ENCODE measurements at places on chromosomes 7 and 10. TPM values are rescaled to one million over a fixed set of nuclear protein-coding genes. Genes with fewer than 3 reads are reported as not detected.

- H3K27me3 ChIP-seq = no peaks in the 10 kb centered on the region
- DNase-seq = no peak
- H3K4me3 ChIP-seq = no peak overlapping the region
- H3K4me1 ChIP-seq = no peaks in the 10 kb centered on the region
Observed at GRCh38 chr7:155881471-155882350, 69.4 kb upstream of the SHH start.

- no peak overlapping the region for H3K4me3 ChIP-seq
- no peak overlapping the region for H3K27ac ChIP-seq
- DNase-seq = no peak
- H3K4me1 ChIP-seq = no peaks in the 10 kb centered on the region
- H3K27me3 ChIP-seq = no peaks in the 10 kb centered on the region
- no peaks in the 10 kb centered on the region for H3K36me3 ChIP-seq
Observed at GRCh38 chr10:109504401-109504800, 418.9 kb downstream of the XPNPEP1 start.

DNA sequence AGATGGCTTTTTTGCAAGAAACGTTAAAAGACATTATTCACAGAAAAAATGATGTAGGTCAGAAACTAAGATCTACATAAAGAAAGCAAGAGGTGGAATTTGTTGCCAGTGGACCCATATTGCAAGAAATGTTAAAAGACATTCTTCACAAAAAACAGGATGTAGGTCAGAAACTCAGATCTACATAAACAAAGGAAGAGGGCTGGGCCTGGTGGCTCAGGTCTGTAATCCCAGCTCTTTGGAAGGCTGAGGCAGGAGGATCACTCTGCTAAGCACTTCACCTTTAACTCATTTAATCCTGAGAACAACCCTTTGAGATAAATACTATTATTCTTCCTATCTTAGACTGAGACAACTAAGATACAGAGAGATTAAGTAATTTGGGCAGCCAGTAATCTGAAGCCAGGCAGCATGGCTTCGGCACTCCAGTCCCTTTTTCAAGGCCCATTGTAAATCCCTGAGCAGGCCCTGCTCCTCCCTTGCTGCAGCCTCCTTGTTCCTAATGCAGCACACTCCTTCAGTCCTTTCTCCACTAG lies 11.6 kb downstream of the ZFAND4 start:
- DNase-seq = no peak
- H3K27ac ChIP-seq = no peak overlapping the region
- no peaks in the 10 kb centered on the region for H3K27me3 ChIP-seq
- no peaks in the 10 kb centered on the region for H3K36me3 ChIP-seq
- no peak overlapping the region for H3K4me3 ChIP-seq
- no peaks in the 10 kb centered on the region for H3K4me1 ChIP-seq

GRCh38 chr10:122181041-122181732 lies 89.9 kb upstream of the BTBD16 start:
- no peak overlapping the region for H3K27ac ChIP-seq
- H3K27me3 ChIP-seq = no peaks in the 10 kb centered on the region
- H3K36me3 ChIP-seq = no peaks in the 10 kb centered on the region
- DNase-seq = no peak
- no peaks in the 10 kb centered on the region for H3K4me1 ChIP-seq

GRCh38 chr10:132001238-132001972 lies 19.7 kb upstream of the BNIP3 start:
- no peaks in the 10 kb centered on the region for H3K4me1 ChIP-seq
- no peak for DNase-seq
- no peaks in the 10 kb centered on the region for H3K27me3 ChIP-seq
- H3K36me3 ChIP-seq = no peaks in the 10 kb centered on the region
- H3K4me3 ChIP-seq = no peak overlapping the region

The ZNF479 gene
- total RNA-seq = not detected

The ASZ1 gene
- total RNA-seq = not detected

Data from uterus (tissue), 4 donors.